ENCODE measurements at places on chromosomes 11 and 22. TPM values are rescaled to one million over a fixed set of nuclear protein-coding genes. Genes with fewer than 3 reads are reported as not detected.

The RAG2 gene
- total RNA-seq = not detected

The PATE3 gene
- total RNA-seq = not detected

The ZNF408 gene
- total RNA-seq = 5.6 TPM

The MRGPRX3 gene
- not detected for total RNA-seq

The MIOX gene
- not detected for total RNA-seq

The MS4A3 gene
- total RNA-seq = not detected

The BACE1 gene
- 159 TPM for total RNA-seq

The RASSF10 gene
- 0.06 TPM for total RNA-seq

The C1QTNF5 gene
- total RNA-seq = 9.6 TPM

The OR51E2 gene
- total RNA-seq = 0.16 TPM

The OR52N4 gene
- total RNA-seq = not detected

- no peak for DNase-seq
- H3K4me3 ChIP-seq = no peak overlapping the region
- no peak overlapping the region for H3K27ac ChIP-seq
- H3K27me3 ChIP-seq = peaks cover 3% of the 10 kb centered on the region
Observed at GRCh38 chr22:32469799-32470212, 4.8 kb upstream of the FBXO7 start.

GRCh38 chr11:134614141-134614540 is 202.1 kb upstream of the B3GAT1 start:
- H3K4me3 ChIP-seq = no peak overlapping the region
- no peaks in the 10 kb centered on the region for H3K36me3 ChIP-seq
- no peak for DNase-seq
- H3K4me1 ChIP-seq = no peaks in the 10 kb centered on the region
- H3K27ac ChIP-seq = no peak overlapping the region
- H3K27me3 ChIP-seq = no peaks in the 10 kb centered on the region

DNA sequence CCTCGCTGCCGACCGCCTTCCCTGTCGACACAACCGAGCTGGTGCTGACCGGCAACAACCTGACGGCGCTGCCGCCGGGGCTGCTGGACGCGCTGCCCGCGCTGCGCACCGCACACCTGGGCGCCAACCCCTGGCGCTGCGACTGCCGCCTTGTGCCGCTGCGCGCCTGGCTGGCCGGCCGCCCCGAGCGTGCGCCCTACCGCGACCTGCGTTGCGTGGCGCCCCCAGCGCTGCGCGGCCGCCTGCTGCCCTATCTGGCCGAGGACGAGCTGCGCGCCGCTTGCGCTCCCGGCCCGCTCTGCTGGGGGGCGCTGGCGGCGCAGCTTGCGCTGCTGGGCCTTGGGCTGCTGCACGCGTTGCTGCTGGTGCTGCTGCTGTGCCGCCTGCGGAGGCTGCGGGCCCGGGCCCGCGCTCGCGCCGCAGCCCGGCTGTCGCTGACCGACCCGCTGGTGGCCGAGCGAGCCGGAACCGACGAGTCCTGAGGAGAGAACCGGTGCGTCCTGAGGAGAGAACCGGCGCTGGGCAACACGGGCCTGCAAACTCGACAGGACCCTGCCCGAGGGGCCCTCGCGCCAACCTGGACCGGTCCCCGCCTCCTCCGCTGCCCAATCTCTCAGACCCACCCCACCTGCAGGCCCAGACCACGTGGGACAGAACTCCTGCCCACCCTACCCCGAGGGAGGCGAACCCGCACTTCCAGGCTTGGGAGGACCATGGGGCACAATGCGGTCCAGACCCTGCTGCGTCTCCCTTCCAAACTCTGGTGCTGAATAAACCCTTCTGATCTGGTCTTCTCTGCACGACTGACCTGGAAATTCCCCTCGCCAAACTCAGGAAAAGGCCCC is 866 bp downstream of the GP1BB start:
- H3K27me3 ChIP-seq = no peaks in the 10 kb centered on the region
- H3K27ac ChIP-seq = no peak overlapping the region

- peak overlapping the region; percentile 21 for H3K4me3 ChIP-seq
- H3K36me3 ChIP-seq = no peaks in the 10 kb centered on the region
- peaks cover under 1% of the 10 kb centered on the region for H3K27me3 ChIP-seq
- peak; percentile 82 for DNase-seq
Observed at GRCh38 chr11:133064152-133064877, 468.0 kb downstream of the OPCML start.

GRCh38 chr11:75594211-75594610 is 32.2 kb downstream of the SERPINH1 start:
- H3K27me3 ChIP-seq = no peaks in the 10 kb centered on the region
- H3K4me3 ChIP-seq = no peak overlapping the region
- peaks cover 7% of the 10 kb centered on the region for H3K4me1 ChIP-seq
- no peaks in the 10 kb centered on the region for H3K36me3 ChIP-seq
- H3K27ac ChIP-seq = no peak overlapping the region

- no peak for DNase-seq
- no peak overlapping the region for H3K27ac ChIP-seq
- no peaks in the 10 kb centered on the region for H3K36me3 ChIP-seq
- no peaks in the 10 kb centered on the region for H3K4me1 ChIP-seq
Observed at GRCh38 chr11:113690619-113691569, 15.2 kb downstream of the TMPRSS5 start.

- H3K36me3 ChIP-seq = peaks cover 4% of the 10 kb centered on the region
- H3K27ac ChIP-seq = no peak overlapping the region
- no peaks in the 10 kb centered on the region for H3K4me1 ChIP-seq
- no peak for DNase-seq
Observed at GRCh38 chr11:46686886-46687795, 13.3 kb downstream of the ARHGAP1 start.

DNA sequence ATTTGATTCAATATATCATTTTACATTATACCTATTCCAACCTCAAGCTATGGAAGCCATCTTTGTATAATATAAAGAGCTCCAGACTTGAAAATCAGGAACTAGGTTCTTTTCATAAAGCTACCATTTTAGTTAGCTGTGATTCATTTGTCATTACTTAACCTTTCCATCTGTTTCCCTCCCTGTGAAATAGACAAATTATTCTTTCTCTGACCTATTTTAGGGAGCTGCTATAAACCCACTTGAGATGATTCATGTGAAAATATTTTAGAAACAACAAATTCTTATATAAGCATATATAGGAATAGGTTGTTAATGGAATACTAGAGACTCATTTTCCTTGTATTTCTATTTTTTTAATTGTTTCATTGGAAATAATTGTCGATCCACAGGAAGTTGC is 1012.1 kb downstream of the OPCML start:
- no peak for DNase-seq
- no peaks in the 10 kb centered on the region for H3K36me3 ChIP-seq
- no peaks in the 10 kb centered on the region for H3K27me3 ChIP-seq
- no peaks in the 10 kb centered on the region for H3K4me1 ChIP-seq
- H3K4me3 ChIP-seq = no peak overlapping the region

- H3K4me1 ChIP-seq = no peaks in the 10 kb centered on the region
- no peak for DNase-seq
- no peak overlapping the region for H3K4me3 ChIP-seq
Observed at GRCh38 chr11:69365558-69365957, 71.6 kb downstream of the MYEOV start.

GRCh38 chr22:39445678-39446077 is 11.1 kb upstream of the MGAT3 start:
- no peak overlapping the region for H3K27ac ChIP-seq
- H3K27me3 ChIP-seq = no peaks in the 10 kb centered on the region
- H3K4me1 ChIP-seq = no peaks in the 10 kb centered on the region
- no peaks in the 10 kb centered on the region for H3K36me3 ChIP-seq
- no peak overlapping the region for H3K4me3 ChIP-seq
- DNase-seq = no peak

GRCh38 chr11:69546735-69547370 is 65.4 kb downstream of the LINC01488 start:
- DNase-seq = no peak
- no peaks in the 10 kb centered on the region for H3K27me3 ChIP-seq
- H3K4me3 ChIP-seq = no peak overlapping the region
- H3K4me1 ChIP-seq = no peaks in the 10 kb centered on the region
- H3K36me3 ChIP-seq = no peaks in the 10 kb centered on the region

- H3K27ac ChIP-seq = no peak overlapping the region
- no peaks in the 10 kb centered on the region for H3K4me1 ChIP-seq
- H3K36me3 ChIP-seq = no peaks in the 10 kb centered on the region
- H3K4me3 ChIP-seq = no peak overlapping the region
- no peak for DNase-seq
- H3K27me3 ChIP-seq = no peaks in the 10 kb centered on the region
Observed at GRCh38 chr22:35053060-35053835, 12.7 kb upstream of the ISX start.

GRCh38 chr11:24886880-24887619 is 390.2 kb downstream of the LUZP2 start:
- no peaks in the 10 kb centered on the region for H3K36me3 ChIP-seq
- DNase-seq = no peak
- no peaks in the 10 kb centered on the region for H3K27me3 ChIP-seq
- no peak overlapping the region for H3K4me3 ChIP-seq

- peaks cover 29% of the 10 kb centered on the region for H3K4me1 ChIP-seq
- H3K36me3 ChIP-seq = no peaks in the 10 kb centered on the region
- H3K27me3 ChIP-seq = no peaks in the 10 kb centered on the region
- H3K4me3 ChIP-seq = no peak overlapping the region
- H3K27ac ChIP-seq = no peak overlapping the region
Observed at GRCh38 chr11:35260342-35260985, 121.5 kb downstream of the CD44 start.
